Endodermal cell (in vitro differentiated cells): ENCODE measurements at places on chromosomes 2 and 18. TPM values are rescaled to one million over a fixed set of nuclear protein-coding genes. Genes with fewer than 3 reads are reported as not detected.

ANKRD30B gene
- 0.19 to 0.60 TPM in 2 of 3 replicates, not detected in the other for total RNA-seq

GRCh38 chr2:229027353-229028105, 243.6 kb downstream of the PID1 start:
- H3K27me3 ChIP-seq, result no peaks in the 10 kb centered on the region
- no peak for DNase-seq
- H3K36me3 ChIP-seq, result no peaks in the 10 kb centered on the region
- no peak overlapping the region for H3K4me3 ChIP-seq
- H3K4me1 ChIP-seq, result no peaks in the 10 kb centered on the region
- H3K27ac ChIP-seq, result no peak overlapping the region

DNA sequence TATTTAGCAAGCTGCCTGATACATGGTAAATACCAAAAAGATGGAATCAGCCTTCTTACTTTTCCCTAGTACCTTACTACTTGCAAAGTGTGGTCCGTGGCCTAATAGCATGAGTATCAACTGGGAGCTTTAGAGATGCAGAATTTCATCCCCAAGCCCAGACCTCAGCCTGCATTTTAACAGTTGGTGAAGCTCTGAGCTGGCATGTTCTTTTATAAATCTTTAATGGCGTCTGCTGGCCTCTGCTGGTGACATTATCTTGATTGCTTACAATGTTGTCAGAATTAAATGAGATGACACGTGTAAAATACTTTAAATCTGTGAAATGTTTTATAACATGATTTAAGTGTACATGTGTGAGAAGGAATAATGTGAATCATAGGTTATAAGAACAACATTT, 115.1 kb upstream of the NOSTRIN start:
- no peak overlapping the region for H3K27ac ChIP-seq
- no peaks in the 10 kb centered on the region for H3K27me3 ChIP-seq
- H3K4me3 ChIP-seq, result no peak overlapping the region
- H3K36me3 ChIP-seq, result peaks cover 4% of the 10 kb centered on the region
- peaks cover 14% of the 10 kb centered on the region for H3K4me1 ChIP-seq

- no peak overlapping the region for H3K27ac ChIP-seq
- H3K36me3 ChIP-seq, result no peaks in the 10 kb centered on the region
- no peak for DNase-seq
- no peaks in the 10 kb centered on the region for H3K27me3 ChIP-seq
Measured at GRCh38 chr18:59801576-59801975, 98.2 kb upstream of the PMAIP1 start.

DNA sequence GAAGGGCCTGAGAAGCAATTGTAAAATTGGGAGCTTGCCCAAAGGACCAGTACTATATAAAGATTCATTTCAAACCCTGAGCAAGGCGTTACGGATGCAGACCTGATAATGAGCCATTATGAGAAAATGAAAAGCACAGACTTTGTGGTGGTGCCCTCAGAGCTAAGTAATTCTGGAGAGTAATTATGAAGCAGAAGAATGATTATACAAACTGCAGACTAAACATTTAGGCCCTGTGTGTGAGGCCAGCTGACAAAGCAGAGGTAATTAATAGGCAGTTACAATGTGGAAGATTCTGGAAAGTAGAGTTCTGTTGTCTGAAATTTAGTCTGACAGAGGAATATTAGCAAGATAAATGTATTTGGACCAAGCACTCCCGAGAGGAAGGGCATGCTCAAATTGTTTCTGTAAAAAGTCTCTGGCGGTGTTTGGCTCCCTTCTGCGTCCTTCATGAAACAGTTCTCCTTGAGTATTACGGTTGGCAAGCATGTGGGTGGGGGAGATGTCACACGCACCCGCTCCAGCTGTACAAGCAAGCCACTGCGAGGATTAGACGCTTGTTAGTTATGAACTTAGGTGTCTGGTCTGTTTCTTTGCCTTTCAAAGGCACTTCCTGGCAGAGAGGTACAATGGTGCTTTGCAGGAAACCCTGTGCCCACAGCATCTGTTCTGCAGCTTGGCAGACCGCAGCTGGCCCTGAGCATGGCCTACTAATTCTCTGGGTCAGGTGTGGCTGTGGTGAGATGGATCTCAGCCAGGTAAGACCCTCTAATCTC, 45.5 kb downstream of the CDC42EP3 start:
- no peaks in the 10 kb centered on the region for H3K36me3 ChIP-seq
- peaks cover 4% of the 10 kb centered on the region for H3K4me1 ChIP-seq
- H3K27ac ChIP-seq, result no peak overlapping the region
- peaks cover 22% of the 10 kb centered on the region for H3K27me3 ChIP-seq

GRCh38 chr2:26752656-26753055, 11.4 kb upstream of the SLC35F6 start:
- no peak overlapping the region for H3K4me3 ChIP-seq
- DNase-seq, result no peak
- no peaks in the 10 kb centered on the region for H3K36me3 ChIP-seq
- no peak overlapping the region for H3K27ac ChIP-seq
- H3K4me1 ChIP-seq, result peaks cover 16% of the 10 kb centered on the region

GRCh38 chr2:119678021-119678656, 862 bp upstream of the TMEM177 start:
- peaks cover 17% of the 10 kb centered on the region for H3K36me3 ChIP-seq
- DNase-seq, result peak; percentile 50
- H3K27me3 ChIP-seq, result no peaks in the 10 kb centered on the region
- H3K4me3 ChIP-seq, result no peak overlapping the region

DNA sequence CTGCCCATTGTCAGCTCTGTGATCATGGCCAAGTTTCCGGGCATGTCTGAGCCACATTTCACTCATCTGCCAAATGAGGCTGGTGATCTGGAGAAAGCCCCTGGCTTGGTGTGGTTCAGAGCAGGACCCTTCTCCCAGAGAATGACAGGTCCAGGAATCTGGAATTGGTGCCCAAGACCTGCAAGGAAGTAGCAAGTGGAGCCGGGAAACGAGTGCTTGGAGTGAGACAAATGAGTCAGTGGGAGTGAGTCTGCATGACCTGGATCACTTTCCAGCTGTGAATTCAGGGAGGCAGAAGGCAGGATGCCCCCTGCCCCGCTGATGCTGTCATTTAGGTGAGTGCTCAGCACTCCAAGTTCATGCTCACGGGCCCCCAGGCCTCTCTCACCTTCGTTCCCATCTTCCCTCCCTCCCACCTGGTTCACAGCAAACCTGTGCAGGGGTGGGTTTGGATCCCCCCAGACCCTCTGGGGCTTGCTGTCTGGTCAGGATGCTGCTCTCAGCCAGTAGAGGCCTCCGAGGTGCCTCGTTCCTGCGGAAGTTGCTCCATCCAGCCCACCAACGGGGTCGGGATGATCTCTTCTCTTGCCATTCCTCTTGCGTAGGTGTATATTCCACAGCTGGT, 104.4 kb downstream of the INHBB start:
- no peak overlapping the region for H3K4me3 ChIP-seq
- H3K27ac ChIP-seq, result no peak overlapping the region
- no peak for DNase-seq
- H3K27me3 ChIP-seq, result peaks cover 37% of the 10 kb centered on the region
- no peaks in the 10 kb centered on the region for H3K36me3 ChIP-seq

DNA sequence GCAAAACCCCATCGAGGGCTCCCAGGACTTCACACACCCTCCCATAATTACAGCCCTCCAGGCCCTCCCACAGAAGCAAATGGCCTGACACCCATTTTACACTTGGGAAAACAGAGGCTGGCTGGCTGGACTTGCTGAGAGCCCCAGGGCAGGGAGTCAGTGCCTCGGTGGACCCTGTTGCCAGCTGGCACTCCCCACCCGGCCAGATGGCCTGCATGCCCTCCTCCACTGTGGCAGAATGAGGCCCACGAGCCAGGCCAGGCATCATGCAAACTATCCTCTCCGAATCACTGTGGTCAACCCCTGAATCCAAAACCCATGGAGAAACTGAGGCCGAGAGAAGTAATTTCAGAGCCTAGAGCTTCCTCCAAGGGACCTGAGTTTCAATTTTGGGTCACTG, 129.7 kb downstream of the SMAD2 start:
- H3K36me3 ChIP-seq, result no peaks in the 10 kb centered on the region
- no peaks in the 10 kb centered on the region for H3K4me1 ChIP-seq

- H3K4me1 ChIP-seq, result no peaks in the 10 kb centered on the region
- H3K27ac ChIP-seq, result no peak overlapping the region
- DNase-seq, result no peak
- no peaks in the 10 kb centered on the region for H3K27me3 ChIP-seq
- peaks cover 42% of the 10 kb centered on the region for H3K36me3 ChIP-seq
Measured at GRCh38 chr2:113901943-113902342, 12.1 kb downstream of the ACTR3 start.

DNA sequence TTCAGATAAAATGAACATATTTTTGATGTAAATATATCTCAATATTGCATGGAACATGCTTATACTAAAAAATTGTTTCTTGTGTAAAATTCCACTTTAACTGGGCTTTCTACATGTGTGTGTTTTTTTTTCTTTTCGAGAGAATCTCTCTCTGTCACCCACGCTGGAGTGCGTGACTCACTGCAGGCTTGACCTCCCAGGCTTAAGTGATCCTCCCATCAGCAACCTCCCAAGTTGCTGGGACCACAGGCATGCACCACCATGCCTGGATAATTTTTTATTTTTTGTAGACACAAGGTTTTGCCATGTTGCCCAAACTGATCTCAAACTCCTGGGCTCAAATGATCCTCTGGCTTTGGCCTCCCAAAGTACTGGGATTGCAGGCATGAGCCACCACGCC, 254.6 kb downstream of the LOXHD1 start:
- H3K4me3 ChIP-seq, result no peak overlapping the region
- H3K36me3 ChIP-seq, result no peaks in the 10 kb centered on the region
- H3K4me1 ChIP-seq, result no peaks in the 10 kb centered on the region
- no peak overlapping the region for H3K27ac ChIP-seq
- DNase-seq, result no peak

DNA sequence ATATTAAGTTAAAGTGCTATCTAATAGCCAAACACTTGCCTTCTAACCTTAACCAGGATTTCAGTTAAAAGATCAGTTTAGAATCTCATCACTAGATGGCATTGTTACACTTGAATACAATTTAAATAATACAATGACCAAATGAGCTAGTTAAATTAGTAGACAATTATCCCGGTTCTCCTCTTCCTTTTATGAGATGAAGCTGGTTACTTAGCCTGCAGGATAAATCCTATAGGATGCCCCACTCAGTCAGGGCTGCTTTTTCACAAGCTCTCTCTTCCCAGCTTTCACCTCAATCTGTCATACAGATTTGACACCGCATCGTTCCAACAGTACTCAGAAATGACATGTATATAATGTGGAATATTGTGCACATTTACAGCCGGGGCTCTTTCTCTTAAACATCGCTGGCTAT, 678.8 kb downstream of the KCNJ3 start:
- DNase-seq, result no peak
- H3K4me1 ChIP-seq, result no peaks in the 10 kb centered on the region
- no peaks in the 10 kb centered on the region for H3K36me3 ChIP-seq
- H3K27me3 ChIP-seq, result no peaks in the 10 kb centered on the region
- H3K27ac ChIP-seq, result no peak overlapping the region

GRCh38 chr2:72846171-72847095, 20.6 kb upstream of the EXOC6B start:
- no peak for DNase-seq
- H3K27ac ChIP-seq, result no peak overlapping the region
- H3K27me3 ChIP-seq, result peaks cover 13% of the 10 kb centered on the region
- peaks cover 7% of the 10 kb centered on the region for H3K4me1 ChIP-seq

DNA sequence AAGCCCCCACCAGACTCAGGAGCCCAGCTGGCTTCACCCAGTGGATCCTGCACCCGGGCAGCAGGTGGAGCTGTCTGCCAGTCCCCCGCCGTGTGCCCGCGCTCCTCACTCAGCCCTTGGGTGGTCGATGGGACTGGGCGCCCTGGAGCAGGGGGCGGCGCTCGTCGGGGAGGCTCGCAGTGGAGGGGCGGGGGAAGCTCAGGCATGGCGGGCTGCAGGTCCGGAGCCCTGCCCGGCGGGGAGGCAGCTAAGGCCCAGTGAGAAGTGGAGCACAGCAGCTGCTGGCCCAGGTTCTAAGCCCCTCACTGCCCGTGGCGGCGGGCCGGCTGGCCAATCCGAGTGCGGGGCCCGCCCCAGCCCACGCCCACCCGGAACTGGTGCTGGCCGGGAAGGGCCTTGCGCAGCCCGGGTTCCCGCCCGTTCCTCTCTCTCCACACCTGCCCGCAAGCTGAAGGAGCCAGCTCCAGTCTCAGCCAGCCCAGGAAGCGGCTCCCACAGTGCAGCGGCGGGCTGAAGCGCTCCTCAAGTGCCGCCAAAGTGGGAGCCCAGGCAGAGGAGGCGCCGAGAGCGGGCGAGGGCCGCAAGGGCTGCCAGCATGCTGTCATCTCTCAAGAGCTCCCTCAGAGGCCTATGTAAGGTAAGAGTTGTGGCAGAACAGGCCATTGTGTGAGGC, 1307.8 kb upstream of the TMEFF2 start:
- no peak overlapping the region for H3K27ac ChIP-seq
- DNase-seq, result peak; percentile 96
- no peaks in the 10 kb centered on the region for H3K4me1 ChIP-seq
- H3K27me3 ChIP-seq, result no peaks in the 10 kb centered on the region
- H3K4me3 ChIP-seq, result peak overlapping the region; percentile 62

DNA sequence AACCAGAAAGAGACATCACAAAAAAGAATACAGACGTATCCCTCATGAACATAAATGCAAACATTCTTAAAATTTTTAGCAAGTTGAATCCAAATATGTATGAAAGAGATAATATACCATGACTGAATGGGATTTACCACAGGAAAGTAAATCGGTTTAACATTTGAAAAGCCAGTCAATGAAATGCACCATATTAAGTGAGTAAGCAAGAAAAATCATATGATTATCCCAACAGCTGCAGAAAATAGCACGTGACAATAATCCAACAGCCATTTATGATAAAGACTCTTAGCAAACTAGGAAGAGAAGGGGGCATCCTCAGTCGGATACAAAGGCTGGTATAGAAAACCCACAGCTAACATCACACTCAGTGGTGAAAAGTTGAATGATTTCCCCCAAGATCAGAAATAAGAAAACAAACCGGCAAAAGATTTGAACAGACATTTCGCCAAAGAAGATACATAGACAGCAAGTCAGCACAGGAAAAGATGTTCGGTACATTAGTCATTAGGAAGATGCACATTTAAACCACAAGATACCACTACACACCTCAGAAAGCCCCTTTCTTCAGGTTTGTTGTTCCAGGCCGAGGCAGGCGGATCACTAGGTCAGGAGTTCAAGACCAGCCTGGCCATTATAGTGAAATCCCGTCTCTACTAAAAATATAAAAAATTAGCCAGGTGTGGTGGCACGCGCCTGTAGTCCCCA, 144.3 kb downstream of the INHBB start:
- H3K4me3 ChIP-seq, result no peak overlapping the region
- H3K27me3 ChIP-seq, result peaks cover 19% of the 10 kb centered on the region
- DNase-seq, result no peak

DNA sequence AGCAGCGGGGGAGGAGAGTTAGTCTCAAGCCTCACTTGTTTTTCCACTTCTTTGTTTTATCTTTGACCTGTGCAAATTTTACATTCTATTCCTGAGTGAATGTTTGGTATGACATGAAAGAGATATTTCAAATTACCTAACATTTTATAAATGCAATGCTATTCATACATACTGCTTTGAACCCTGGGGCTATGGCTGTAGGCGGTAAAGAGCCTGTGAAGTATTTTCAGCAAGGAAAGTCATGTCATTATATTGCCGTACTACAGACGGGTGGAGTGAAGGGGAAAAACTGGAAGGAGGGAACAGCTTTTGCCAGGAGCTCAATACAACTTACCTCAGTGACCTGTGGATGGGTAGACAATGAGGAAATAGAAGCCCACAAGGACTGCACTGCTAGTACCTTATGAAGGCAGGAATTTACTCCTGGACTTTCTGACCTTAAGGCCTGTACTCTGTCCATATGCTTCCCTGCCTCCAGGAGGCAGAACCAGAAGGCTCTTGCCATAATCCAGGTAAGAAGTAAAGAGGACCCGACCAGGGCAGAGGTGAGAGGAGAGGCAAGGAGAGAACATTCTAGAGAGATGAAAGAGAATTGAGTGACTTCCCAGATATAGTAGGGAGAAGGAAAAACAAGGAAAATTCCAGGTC, 28.4 kb upstream of the TET3 start:
- H3K36me3 ChIP-seq, result peaks cover 66% of the 10 kb centered on the region
- no peak overlapping the region for H3K27ac ChIP-seq
- H3K27me3 ChIP-seq, result no peaks in the 10 kb centered on the region
- DNase-seq, result no peak
- H3K4me1 ChIP-seq, result peaks cover 4% of the 10 kb centered on the region
